ENCODE measurements at places on chromosomes 7 and 10.

DNA sequence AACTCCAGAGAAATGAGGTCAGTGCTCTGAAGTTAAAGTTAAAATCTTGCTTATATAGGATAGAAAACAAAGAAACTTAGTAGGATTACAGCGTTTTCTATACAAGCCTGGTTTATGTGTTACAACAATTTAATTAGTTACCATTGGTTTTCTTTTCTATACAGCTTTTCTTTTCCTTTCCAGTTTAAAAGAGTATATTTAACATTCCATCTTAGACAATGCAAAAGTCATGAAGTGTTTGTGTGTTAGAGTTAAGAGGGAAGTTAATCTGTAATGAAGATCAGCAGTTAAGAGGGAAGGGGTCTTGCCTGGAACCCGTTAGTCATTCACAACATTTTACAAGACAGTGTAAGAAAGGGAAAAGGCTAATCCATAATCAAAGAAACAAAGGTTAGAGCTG lies 338.3 kb downstream of the OTUD1 start:
- DNase-seq, result no peak

DNA sequence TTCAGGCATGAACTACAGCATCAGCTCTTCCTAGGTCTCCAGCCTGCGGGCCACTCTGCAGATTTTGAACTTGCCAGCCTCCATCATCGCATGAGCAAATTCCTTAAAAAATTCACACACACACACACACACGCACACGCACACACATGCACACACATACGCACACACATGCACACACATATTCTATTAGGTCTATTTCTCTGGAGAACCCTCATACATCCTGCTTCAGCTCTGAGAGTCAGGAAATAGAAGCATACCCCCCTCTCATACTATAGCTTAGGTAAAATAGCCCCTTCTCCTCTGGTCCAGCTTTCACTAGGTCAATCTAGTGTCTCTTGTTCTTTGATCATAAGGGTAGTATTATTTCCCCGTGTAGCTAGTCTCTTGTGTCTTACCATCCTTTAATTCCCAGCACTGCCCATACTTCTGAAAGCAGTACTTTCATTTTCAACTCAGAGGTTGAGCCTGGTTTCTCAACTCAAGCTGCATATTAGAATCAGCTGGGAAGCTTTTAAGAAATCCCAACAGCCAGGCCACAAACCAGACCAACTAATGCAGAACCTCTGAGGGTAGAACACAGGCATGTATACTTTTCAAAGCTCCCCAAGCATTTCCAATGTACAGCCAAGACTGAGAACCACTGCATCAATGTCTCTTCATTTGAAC lies 30.9 kb upstream of the ITGB8 start:
- DNase-seq, result no peak

- DNase-seq, result no peak
Observed at GRCh38 chr7:34260279-34260678, 354.9 kb downstream of the BMPER start.

DNA sequence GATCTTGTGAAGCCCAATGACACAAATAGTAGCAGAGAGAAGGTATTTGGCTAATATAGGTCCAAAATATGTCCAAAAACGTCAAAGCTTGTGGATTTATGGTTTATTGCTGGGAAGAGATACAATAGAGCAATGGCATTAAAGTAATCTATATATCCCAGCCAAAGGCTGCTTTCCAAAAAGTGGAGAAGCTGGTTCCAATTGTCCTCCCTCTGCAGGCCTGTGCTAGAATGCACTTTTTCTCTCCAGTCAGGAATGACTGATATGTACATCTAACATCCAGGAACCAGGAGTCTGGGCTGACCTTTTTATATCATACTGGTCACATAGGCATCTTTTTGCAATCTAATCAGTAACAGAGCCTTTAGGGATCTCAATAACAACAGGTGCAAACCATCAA lies 167.1 kb upstream of the FAM3C start:
- DNase-seq, result no peak

DNA sequence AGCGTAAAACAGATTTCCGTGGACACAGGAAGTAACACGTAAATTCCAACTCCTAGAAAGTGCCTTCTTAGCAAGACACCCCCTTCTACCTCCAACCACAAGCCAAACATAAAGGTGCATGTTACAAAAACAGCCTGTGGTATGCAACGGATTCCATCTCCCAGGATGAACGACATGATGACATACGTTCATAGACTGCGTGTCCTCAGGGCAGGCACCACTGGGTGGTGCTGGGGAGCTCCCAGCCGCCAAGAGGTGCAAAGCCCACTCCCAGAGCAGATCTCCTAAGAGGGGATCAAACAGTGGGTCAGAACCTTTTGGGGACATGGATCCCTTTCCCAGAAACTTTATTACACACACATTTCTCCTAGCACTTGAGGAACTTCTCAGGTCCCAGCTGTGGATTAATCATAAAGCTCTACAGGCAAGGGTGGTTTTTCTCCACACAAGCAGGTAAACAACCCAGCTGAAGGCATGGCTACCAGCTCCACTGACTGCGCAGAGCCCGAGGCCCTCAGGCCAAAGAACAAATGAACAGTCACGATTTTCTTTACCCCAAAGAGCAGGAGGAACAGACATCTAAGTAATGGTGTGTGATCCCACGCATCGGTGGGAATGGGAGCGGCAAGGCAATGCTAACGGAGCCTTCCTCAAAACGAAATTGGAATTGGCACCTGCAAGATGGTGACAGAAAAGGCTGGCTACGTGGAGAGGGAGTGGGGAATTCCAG lies 13.8 kb downstream of the PSAP start:
- no peak for DNase-seq

GRCh38 chr7:13953368-13953767 lies 36.1 kb downstream of the ETV1 start:
- DNase-seq, result no peak

GRCh38 chr7:37796138-37796775 lies 52.1 kb upstream of the NME8 start:
- DNase-seq, result no peak

- no peak for DNase-seq
Observed at GRCh38 chr7:82109288-82109687, 334.3 kb downstream of the CACNA2D1 start.

- DNase-seq, result no peak
Observed at GRCh38 chr7:36810489-36810888, 86.2 kb upstream of the AOAH start.

DNA sequence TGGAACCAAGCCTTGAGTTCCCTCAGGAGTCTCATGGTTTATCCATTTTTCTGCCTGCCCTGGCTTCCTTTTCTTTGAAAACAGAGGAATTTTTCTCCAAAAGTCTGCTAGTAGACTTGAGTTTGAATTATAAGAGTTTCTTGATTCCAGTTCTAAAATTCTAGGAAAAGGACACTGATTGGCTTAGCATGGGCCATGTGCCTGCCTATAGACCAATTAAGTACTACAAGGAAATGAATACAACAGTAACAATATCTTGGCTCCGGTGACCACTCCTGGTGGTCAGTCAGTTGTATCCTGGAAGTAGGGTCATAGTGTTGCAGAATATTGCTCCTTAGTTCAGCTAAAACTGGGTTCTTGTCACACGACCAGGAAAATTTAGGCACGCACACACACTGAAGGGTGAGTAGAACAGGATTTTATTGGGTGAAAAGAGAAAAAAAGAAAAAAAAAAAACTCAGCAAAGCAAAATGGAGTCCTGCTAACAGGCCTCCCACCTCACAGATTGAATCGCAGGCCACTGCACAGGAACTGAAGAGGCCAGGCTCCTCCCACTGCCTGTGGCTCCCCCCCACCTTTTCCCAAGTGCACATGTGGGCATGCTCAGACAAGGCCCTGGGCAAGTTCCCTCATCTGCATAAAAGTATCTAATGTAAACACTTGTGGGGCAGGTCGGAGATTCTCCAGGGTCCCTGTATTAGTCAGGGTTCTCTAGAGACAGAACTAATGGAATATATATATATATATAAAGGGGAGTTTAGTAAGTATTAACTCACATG lies 155.1 kb downstream of the LYZL1 start:
- DNase-seq, result peak; percentile 37

- no peak for DNase-seq
Observed at GRCh38 chr7:149245244-149245643, 5.8 kb downstream of the ZNF212 start.

DNA sequence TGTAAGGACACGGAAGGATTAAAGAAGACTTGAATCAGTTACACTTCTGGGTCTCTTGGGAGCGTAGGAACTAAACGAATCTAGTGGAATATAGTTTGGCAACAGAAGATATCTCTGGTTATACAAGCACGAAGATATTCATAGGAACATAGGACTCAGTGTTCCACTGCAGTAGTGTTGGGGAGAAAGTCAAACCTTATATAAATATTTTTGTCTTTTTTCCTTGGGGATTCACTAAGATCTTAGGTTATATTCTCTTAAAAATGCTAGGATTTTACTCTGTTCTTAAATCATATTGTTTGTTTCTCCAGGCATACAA lies 21.4 kb downstream of the PRKAR2B start:
- DNase-seq, result no peak

GRCh38 chr10:110642204-110643034 lies 1.7 kb upstream of the RBM20 start:
- no peak for DNase-seq

DNA sequence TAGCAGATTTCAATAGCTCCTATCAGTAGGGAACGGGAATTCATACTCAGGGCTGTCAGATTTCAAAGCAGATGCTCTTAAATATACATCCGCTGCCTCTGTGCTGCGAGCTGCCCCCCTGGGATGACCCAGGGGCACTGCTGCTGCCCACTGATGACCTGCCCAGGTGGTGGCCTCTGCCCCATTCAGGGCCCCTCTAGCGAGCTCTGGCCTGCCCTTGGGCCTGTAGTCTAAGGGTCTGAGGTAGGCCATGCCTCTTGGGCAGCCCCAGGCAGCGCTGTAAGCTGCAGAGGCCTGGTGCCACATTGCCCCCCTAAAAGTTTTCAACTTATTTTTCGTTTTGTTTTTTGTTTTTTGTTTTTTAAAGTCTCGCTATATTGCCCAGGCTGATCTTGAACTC lies 50.6 kb upstream of the SH2B2 start:
- DNase-seq, result no peak

GRCh38 chr10:102646610-102647442 lies 2.5 kb downstream of the TRIM8 start:
- DNase-seq, result no peak

GRCh38 chr10:126063353-126063791 lies 167.0 kb downstream of the FANK1 start:
- no peak for DNase-seq

DNA sequence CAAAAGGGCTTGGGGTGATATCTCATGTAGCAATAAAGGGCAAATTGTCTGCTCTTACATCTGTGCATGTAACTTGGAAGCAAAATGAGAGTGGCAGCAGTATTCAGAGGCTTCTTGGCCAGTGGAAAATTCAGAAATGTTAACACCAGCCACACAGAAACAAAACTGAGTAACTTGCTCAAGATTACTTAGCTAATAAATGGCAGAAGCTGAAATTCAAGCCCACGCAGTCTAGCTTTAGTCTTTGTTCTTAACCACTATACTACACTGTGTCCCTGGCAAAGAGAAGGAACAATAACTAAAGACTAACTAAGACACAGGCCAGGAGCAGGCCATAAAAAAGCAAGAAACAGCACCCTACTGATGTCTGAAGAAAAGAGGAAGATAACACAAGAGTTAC lies 185.9 kb upstream of the ASAH2 start:
- no peak for DNase-seq

DNA sequence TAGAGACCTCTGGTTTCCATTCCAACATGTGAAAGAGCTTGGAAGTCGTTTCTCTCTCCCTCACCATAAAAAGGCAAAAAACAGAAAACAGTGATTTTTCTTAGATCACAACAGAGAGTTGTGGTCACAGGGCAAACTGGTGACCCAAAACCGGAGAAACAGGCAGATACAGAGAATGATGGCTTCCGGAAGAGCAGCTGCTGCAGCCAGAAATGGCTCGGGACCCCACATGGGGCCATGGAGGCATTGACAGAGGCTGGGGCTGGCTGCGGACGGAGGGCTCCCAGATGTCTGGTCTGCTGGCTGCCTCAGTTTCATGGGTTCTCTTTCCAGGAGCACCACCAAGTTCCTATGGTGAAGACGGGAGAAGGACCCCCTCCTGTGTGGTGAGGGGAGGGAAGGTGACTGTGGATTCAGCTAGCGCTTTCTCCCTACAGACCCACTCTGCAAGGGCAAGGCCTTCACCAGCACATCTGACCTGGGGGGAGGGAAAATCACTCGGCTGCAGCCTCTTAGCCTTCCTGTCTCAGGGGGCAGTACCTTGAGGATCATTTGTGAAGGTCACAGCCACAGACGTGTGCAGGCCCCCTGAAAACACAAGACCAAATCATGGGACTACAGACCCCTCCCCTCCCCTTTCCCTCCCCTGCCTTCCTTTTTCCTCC lies 81.4 kb downstream of the WDR37 start:
- DNase-seq, result no peak

GRCh38 chr7:15764010-15764409 lies 77.5 kb upstream of the MEOX2 start:
- DNase-seq, result no peak

- DNase-seq, result no peak
Observed at GRCh38 chr7:5265320-5266190, 17.2 kb upstream of the SLC29A4 start.

GRCh38 chr10:122171302-122172075 lies 99.6 kb upstream of the BTBD16 start:
- no peak for DNase-seq

DNA sequence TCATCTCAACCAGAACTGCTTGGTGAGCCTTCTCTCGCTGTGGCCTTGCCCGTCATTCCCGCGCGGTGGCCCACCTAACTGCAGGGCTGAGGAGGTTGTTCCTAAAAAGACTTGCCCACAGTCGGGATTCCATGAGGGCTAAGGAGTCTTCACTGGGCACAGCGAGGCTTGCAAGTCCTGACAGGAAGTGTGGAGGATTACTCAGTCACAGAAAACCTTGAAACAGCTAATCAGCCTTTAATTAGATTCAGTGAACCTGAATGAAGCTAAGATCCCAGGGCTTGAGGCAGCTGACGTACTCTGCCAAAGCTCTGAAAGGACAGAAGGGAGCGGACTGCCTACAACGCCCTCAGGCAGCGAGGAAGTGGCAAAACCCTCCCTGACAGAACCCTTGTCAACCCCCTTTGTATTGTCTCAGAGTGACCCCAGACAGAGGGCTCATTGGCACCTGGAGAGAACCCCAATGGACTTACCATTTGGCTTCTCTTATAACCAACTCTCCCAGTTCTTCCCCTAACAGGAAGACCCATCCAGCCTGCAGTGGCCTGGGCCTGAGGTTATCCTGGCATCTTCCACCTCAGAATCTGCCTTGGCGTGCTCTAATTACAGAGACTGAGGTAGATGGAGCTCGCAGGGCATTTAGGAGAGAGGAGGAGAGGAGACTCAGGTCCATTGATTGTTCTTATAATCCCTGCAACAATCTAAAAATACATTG lies 2.5 kb upstream of the LAMB4 start:
- DNase-seq, result no peak

- no peak for DNase-seq
Observed at GRCh38 chr7:98133621-98134303, 27.1 kb downstream of the LMTK2 start.

All from K562 (cell line).